ENCODE measurements at places on chromosomes 3 and 15. TPM values are rescaled to one million over a fixed set of nuclear protein-coding genes. Genes with fewer than 3 reads are reported as not detected.
A peak's percentile ranks its signal among the peaks of the same experiment; 100 is the strongest.

DNA sequence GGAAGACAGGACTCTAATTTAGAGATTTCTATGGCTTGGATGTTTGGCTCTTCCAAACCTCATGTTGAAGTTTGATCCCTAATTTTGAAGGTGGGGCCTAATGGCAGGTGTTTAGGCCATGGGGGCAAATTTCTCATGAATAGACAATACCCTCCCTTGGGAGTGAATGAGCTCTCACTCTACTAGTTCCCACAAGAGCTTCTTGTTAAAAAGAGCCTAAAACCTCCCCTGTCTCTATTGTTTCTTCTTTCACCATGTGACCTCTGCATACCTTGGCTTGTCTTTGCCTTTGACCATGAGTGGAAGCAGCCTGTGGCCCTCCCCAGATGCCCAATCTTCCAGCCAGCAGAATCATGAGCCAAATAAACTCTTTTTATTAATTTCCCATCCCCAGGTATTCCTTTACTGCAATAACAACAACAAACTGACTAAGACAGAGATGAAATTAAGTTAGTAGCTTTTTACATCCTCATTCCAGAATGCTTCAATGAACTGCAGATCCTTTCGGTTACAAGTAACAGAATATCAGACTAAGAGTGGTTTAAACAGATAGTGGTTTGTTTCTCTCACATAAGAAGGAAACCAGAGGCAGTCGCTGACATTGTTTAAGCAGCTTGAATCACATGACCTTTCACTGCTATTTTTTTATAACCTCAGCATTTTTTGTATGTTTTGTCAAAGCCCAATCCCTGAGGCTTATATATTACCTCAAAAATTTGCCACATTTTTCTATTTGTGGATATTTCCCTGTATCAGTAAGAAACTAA, 1013.3 kb upstream of the SEMA6D start:
- DNase-seq: no peak

- DNase-seq: no peak
Measured at GRCh38 chr3:105158286-105158685, 208.4 kb upstream of the ALCAM start.

GRCh38 chr15:69991551-69991980, 106.2 kb downstream of the TLE3 start:
- no peak for DNase-seq

DNA sequence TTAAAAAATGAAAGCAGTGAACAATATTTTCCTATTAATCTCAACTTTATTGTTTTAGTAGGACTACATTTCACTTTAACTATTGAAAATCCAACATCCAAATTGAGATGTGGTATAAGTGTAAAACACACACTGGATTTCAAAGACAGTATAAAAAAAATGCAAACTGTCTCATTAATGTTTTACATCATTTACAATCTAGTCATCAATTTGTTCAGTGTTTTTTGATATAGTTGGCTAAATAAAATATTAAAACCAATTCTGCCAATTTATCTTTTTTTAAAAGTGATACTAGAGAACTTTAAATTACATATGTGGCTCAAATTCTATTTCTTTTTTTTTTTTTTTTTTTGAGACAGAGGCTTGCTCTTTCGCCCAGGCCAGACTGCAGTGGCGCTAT, 95.1 kb downstream of the NPTN start:
- no peak for DNase-seq

- no peak for DNase-seq
Measured at GRCh38 chr15:67997996-67998395, 56.1 kb upstream of the PIAS1 start.

DNA sequence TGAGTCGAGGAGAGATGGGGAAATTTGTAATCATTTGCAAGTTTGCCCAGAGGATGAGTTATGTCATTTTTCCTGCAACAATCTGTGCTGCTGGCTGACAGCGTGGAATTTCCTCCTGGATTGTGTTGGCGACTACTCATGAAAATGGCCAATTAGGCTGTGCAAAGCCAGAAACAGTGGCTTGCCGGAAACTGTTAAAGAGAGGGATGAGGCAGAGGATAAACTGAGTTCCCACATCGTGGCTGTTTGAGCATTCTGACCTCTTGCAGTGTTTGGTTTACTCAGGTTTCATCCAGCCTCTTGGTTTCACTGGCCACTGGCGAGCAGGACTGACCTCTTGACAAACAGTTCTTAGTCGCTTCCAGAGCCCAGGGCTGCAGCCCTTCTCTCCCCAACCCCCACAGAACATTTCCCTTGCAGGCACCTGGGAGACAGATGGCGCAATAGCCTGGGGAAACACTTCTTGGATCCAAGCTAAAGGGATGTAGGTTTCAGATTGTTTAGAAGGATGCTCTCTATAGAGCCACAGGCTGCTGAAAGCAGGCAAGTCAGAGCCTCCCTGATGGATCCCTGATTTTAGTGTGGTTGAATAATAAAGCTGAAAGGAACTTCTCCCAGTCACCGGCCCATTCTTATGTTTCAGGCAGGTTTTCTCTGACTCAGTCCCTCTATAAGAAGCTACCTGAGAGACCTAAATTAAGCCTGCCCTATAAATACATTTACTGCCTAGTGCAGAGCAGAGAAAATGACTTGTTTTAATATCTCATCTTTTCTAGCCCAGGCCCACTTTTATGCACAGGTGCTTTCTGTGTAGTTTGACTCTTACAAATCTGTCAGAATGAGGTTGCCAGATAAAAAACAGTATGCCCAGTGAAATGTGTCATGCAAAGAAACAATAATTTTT, 92.8 kb upstream of the UBE2E1 start:
- peak; percentile 12 for DNase-seq

DNA sequence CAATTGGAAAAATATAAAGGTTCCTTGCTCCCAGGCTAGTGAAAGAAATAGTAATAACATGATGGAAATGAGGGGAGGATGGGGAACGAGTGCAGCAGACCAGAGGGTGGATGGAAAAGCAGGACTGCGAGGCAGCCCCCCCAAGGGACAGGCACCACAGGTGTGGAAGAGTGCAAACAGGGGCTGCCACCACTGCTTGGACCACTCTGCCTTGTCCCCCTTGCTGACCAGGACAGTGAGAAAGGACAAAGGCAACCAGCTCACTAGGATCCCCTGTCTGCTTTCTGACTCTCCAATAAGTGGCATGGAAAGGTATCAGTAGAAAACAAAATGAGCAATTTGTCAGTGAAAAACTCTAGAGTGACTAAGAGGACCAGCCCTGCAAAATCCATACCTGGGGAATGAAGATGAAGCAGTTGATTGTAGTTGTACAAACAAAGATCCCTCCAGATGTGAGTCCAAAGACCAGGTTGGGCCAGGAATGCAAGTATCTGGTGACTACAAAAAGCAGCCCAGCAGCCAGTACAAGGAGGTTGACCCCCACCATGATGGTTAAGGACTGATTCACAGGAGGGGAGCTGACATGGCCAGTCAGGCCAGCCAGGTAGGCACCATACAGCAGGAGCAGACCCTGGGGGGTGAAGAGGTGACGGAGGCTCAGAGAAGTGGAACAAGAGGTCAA, 86.6 kb upstream of the GSK3B start:
- no peak for DNase-seq

DNA sequence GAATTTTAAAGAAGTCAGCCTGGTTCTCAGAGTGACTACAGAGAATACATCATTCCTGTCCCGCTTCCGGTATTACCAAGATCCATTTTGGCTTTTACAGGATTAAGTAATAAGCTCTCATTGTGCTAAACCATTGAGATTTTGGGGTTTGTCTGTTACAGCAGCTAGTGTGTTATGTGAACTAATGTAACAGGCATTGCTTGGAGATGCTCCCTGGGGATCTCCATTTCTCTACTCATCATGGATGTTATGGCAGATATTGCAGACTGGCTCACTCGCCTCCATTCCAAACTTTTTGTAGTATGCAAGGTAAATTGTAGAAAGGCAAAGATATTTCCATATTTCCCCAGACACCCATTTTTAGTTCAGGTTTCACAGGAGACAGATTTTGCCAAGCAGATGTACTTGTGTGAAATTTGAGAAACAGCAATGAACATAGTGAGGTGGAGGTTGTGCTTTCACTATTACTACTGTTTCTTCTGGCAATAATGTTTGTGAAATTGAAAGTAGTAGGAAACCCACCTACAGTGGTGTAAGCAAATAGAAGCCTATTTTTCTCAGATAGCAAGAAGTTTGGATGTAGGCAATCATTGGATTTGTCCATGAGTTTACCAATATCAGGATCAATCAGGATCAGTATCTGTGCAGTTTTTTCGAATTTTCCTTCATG, 177.1 kb upstream of the GALNT15 start:
- DNase-seq: no peak

- no peak for DNase-seq
Measured at GRCh38 chr3:179402963-179403362, 48.3 kb downstream of the GNB4 start.

DNA sequence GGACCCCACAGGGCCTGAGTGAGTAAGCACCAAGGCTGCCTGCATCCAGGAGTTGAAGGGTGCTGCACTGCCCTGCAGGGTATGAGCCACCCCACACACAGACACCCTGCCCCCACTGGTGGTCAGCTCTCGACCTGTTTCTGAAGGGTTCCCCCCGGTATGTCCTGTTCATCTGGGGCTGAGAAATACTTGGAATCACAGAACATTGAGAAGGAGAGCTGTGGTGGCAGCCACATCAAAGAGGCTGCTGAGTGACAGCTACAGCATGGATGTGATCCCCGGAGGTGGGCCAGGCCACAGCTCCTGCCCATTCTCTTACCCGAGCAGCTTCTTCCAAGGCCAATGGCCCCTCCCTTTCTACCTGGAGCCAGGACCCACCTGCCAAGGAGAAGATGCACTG, 66.4 kb upstream of the PLXNA1 start:
- no peak for DNase-seq

- DNase-seq: no peak
Measured at GRCh38 chr3:113151461-113152031, 59.8 kb upstream of the BOC start.

GRCh38 chr3:135650309-135650708, 315.2 kb upstream of the PPP2R3A start:
- no peak for DNase-seq

DNA sequence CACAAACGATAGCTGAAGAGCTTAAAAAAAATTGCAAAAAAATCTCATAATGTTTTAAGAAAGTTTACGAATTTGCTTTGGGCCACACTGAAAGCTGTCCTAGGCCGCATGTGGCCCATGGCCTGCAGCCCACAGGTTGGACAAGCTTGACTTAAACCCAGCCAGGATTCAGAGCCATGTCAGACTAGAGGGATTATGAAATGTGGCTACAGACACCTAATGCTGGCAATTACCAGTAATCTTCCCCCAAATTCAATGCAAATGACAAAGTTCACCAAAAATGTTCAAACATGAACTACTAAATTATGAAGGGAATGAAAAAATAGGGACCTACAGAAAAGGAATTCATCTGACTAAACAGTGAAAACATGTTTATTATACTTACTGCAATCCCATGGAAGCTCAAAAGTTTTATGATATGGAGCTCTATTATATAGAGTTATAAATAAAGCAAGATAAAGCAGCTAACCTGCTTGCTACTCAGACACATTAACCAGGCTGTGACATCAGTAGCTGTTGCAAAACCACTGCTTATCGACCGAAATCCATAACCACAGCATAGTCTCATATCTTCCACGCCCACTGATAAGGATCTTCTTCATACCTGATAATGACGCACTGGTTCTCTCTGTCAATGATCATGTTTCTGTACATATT, 49.2 kb downstream of the LDHAL6B start:
- DNase-seq: no peak

- DNase-seq: no peak
Measured at GRCh38 chr3:12878141-12878574, 36.8 kb upstream of the RPL32 start.

DNA sequence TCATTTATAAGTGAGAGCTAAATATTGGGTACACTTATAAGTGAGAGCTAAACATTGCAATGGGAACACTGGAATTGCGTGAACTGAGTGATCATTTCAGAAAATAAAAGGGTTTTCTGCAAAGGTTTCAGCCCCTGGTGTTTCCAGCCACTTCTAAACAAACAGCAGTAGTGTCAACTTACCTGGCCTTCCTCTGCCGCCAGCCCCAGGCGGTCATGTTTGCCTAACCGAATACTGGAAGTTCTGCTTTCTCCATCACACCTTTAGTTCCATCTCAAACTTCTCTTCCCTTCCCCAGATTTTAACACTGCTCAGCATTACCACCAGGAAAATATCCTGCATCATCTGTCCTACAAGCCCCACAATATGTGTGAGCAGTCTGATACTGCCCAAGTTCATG, 58.6 kb downstream of the MRPL3 start:
- DNase-seq: no peak

DNA sequence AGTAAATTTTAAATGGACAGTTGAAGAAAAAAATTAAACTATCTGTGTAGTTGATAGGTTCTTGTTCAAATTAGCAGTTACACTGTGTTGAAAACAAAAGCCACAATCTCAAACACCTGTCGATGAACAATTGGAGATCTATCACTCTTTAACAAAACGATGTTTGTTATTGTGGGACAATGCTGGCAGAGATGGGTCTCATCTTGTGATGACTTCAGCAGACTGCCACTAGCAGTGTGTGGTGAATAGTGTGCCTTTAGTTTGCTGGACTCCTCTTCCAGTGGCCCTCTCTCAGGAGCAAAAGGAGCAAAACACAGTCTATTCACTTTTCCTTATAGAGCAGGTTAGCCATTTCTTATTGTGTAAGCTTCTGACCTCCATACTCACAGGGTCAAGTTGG, 14.7 kb upstream of the TRIM59 start:
- no peak for DNase-seq

DNA sequence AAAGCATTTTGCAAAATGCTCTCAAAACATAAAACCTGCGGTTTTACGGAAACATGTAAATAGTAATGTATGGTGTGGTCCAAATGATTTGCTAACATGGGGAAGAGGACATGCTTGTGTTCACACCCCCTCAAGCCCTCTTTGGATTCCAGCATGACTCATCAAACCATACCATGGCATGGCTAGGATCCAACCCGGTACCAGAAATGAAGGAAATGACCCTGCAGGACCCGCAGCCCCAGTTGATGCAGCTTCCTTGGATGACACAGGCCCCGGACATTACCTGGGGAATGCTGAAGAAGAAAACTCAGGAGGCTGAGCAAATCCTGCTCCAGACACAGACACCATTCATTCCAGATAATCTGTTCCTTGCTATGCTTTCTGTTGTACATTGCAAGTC, 222.9 kb downstream of the DTWD1 start:
- DNase-seq: no peak

GRCh38 chr3:49032646-49033304, 3.6 kb upstream of the IMPDH2 start:
- DNase-seq: no peak

- DNase-seq: no peak
Measured at GRCh38 chr3:33681667-33682066, 36.4 kb downstream of the CLASP2 start.

ROPN1 gene
- total RNA-seq: not detected

PDIA3 gene
- total RNA-seq: 655 TPM

ZNF662 gene
- total RNA-seq: 1.4 TPM

ACOX2 gene
- total RNA-seq: 1.1 TPM

CADPS gene
- 0.26 TPM for total RNA-seq

LSAMP gene
- 6.1 TPM for total RNA-seq

CCR9 gene
- total RNA-seq: not detected

CRYGS gene
- total RNA-seq: 5.8 TPM
